ENCODE measurements at places on chromosomes 13 and 19.

GRCh38 chr13:110125157-110125556 lies 181.8 kb downstream of the COL4A1 start:
- DNase-seq, result no peak

DNA sequence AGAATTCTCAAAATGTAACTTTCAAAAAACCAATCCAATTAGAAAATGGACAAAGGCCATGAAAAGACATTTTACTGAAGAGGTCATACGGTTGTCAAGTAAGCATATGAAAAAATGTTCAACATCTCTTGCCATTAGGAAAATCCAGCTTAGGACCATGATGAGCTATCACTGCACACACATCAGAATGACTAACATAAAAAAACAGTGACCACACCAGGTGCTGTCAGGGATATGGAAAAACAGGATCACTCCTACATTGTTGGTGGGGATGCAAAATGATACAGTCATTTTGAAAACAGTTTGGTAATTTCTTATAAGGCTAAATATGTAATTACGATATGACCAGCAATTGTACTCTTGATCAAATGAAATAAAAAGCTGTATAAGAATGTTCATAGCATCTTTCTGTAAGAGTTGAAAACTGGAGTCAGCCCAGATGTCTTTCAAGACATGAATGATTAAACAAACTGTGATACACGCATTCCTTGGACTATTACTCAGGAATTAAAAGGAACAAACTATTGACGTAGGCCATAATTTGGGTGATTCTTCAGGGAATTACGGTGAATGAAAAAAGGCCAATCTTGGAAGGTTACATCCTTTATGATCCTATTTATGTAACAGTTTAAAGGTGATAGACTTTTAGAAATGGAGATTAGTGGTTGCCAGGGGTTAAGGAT lies 26.9 kb upstream of the RCBTB2 start:
- no peak for DNase-seq

- DNase-seq, result no peak
Observed at GRCh38 chr13:83286737-83287136, 595.5 kb downstream of the SLITRK1 start.

DNA sequence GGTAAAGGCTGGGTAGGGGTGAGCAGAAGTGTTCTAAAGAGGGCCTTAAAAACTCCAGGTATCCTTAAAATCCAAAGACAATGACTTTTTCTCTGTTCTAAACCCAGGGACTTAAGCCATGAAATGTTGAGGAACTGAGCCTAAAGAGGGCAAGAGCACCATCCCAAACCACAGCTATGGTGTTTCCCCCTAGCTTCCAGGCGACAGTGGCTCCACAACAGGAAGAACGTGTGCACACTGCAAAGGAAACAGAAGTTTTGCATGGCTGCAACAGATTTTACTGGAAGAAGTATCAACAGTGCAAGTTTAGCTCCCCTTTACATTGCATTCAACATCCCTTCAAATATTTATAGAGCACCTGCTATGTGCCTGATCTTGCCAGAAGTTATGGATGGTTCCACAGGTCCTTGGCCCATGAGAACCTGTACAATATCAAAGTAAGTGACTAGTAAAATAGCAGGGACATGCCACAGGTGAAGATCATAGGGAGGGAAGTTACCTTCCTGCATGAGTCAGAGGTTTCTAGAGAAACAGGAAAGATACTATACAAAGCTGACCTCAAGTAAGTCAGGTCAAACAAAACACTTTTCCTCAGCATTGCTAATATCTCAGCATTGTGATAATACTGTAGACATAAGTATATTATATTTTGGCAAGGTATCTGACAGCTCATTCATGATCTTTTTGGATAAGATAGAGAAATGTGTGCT lies 8.4 kb upstream of the KCTD12 start:
- DNase-seq, result no peak

DNA sequence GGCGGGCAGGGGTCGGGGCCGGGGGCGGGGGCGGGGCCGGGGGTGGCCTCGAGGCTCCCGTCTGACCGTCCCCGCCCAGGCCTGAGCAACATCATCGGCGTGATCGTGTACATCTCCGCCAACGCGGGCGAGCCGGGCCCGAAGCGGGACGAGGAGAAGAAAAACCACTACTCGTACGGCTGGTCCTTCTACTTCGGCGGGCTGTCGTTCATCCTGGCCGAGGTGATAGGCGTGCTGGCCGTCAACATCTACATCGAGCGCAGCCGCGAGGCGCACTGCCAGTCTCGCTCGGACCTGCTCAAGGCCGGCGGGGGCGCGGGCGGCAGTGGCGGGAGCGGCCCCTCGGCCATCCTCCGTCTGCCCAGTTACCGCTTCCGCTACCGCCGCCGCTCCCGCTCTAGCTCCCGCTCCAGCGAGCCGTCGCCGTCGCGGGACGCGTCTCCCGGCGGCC lies 9.4 kb upstream of the CACNG6 start:
- no peak for DNase-seq

DNA sequence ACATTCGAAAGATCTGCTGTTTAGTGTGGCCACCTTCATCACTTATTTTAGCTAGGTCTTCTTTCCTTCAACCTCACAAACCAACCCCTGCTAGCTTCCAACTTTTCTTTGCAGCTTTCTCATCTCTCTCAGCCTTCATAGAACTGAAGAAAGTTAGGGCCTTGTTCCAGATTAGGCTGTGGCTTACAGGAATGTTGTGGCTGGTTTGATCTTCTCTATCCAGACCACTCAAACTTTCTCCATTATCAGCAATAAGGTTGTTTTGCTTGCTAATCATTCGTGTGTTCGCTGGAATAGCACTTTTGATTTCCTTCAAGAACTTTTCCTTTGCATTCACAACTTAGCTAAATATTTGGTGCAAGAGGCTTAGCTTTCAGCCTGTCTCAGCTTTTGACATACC lies 44.7 kb downstream of the CARS2 start:
- DNase-seq, result no peak

GRCh38 chr19:3548606-3549005 lies 8.8 kb downstream of the MFSD12 start:
- no peak for DNase-seq

GRCh38 chr19:36377541-36378178 lies 1.3 kb downstream of the ZFP14 start:
- DNase-seq, result no peak

DNA sequence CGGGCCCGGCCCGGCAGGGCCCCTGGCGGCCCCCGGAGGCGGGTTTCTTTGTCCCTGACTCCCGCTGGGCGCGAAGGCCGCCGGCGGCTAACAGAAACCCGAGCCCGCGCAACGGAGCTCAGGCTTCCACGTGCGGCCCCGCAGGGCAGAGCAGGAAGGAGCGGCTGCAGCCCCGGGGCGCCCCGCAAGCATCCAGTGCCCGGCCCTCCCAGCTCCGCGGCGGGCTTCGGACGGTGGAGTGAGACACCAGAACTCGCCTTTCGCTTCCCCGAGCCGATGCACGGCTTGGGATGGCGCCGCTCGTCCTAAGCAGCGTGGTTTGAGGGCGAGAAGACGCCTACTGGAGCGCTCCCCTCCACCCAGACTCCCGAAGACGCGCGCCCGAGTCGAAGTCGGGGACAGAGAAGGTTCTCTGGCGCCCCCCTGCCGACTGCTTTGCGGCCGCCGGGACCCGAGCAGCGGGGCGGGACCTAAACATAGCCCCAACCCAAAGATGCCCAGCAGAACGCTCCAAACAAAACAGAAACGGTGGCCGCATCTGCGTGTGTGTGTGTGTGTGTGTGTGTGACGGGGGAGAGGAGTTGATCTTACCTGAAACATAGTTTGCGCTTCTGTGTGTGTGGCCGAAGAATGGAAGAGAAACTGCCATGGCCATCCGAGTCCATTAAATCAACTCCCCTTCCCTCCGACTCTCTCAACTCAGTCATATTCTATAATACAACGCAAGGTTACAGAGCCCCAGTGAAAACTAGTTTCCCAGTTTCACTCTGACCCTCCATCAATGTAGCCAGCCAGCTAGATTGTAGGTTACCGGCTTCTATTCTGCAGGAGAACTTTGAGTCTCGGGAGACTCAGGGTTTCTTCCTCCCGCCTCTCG lies 629 bp upstream of the FGF9 start:
- peak; percentile 89 for DNase-seq

- peak; percentile 20 for DNase-seq
Observed at GRCh38 chr19:58218899-58219298, 9.8 kb upstream of the ZNF544 start.

GRCh38 chr13:101416181-101417042 lies at the start of gene NALCN:
TSS of gene NALCN (minus strand) at chr13:101416508. CDS start at chr13:101399126, 17,382 bp downstream.
- DNase-seq, result peak; percentile 54
